NCI-H1417 (cell line): ENCODE measurements at places on chromosomes 6 and 20.
A peak's percentile ranks its signal among the peaks of the same experiment; 100 is the strongest.

GRCh38 chr6:136037876-136038460 lies 186.5 kb downstream of the PDE7B start:
- no peak for DNase-seq

GRCh38 chr6:157867981-157868380 lies 44.9 kb downstream of the SNX9 start:
- DNase-seq, result no peak

DNA sequence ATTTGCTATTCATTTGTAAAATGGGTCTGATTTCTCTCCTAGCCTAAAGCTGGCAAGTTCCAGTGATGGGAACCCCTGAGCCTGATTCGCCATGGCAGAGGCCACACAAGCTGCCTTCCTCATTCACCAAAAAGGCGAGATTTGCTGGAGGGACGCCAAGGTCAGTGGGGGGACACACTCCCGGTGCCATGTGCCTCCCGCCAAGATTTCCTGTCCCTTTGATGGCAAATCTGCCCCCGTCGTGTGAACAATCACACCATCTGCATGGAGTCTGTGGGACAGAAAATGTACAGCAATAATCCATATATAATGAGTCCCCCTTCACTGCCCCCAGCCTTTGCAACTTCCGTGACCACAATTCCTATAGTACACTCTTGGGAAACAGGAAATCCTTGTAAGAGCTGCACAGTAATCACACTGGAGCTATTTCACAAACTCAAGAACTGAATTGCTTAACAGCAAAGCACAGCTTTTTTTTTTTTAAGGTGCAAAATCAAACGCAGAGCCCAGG lies 15.7 kb upstream of the IGF2R start:
- no peak for DNase-seq

DNA sequence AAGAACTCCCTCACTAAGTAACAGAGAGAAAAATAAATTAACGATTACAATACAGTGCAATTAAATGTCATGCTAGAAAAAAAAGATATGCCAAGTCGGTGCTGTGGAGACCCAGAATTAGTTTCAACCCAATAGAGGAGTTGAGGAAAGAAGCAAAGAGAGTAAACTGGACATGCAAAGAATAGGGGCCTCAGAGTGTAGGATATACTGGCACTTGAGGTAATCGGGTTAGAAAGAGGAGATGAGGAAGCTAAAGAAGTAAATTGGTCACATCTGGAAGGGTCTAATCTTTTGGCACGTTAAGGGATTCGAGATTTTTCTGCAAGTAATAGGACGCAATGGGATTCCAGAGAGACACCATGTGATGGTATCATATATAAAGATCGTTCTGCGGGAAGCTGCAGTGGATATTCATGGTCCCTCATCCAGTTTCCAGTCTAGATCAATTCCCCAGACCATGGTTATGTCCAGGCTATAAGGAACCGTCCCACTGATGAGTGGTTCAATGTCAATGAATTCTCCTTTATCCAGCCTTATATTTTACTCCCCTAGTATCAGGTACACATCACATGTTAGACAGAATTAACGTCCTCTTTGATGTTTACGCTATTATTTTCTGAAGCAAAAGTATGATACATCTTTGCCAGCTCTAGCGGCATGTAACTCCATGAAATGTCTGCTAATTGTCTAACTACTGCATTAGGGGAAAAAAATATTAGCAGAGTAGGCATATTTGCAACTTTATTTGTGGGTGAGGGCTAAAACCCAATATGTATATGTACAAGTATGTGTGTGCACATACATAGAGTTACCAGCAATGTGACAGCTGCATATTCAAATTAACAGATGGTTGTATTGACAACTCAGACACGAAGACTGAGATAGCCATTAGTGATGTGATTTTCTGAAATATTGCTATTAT lies 1.1 kb upstream of the TBC1D32 start:
- DNase-seq, result peak; percentile 62

DNA sequence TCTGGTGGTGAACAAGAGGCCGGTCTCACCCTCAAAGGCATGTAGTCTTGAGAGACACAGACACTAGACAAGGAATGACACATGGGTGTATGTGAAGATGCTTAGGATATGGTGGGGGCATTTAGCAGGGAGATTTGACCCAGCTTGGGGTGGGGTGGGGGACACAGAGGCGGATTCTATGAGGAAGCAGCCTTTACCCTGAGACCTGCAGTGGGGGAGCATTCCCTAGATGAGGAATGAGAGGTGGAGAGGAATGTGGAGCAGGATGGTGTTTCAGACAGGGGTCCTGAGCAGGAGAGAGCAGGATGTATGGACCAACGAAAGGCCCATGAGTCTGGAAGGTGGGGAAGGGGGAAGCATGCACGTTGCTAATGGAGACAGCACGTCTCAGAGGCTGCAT lies 57.8 kb downstream of the PHACTR3 start:
- no peak for DNase-seq

DNA sequence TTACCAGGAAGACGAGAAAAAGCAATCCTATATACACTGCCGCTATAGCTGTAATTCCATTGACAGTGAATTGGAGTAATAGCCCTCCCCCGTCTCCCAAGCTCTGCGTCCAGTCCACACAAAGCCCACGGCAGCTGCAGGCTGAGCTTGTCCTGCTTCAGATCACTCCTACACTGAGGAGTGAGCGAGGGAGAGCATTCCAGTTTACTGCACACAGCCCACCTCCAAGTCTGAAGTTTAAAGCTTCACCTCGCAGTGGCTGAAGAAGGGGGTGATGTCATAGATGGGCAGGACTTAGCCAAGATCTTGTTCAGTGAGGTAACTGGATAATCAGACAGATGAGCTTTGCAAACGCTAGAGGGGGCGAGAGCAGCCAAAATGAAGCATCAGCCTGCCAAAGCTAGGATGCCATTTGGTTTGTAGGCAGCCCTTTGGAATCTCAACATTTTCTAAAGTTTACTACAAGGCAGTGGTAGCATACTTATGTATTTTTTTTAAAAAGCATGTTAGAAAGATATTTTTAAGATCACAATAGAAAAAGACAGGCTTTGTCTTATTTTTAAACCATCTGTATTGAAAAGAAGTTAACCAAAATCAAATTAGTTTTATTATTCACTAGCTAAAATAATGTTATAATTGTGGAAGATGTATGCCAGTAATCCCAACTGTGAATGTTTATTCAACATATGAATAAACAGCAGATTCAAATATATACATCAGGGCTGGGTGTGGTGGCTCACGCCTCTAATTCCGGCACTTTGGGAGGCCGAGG lies at the start of gene FLRT3:
Gene FLRT3, minus strand, starts transcription at position 213 of the 772 bp plus-strand sequence. CDS start 10,106 bp downstream, outside the sequence.
- DNase-seq, result peak; percentile 66

DNA sequence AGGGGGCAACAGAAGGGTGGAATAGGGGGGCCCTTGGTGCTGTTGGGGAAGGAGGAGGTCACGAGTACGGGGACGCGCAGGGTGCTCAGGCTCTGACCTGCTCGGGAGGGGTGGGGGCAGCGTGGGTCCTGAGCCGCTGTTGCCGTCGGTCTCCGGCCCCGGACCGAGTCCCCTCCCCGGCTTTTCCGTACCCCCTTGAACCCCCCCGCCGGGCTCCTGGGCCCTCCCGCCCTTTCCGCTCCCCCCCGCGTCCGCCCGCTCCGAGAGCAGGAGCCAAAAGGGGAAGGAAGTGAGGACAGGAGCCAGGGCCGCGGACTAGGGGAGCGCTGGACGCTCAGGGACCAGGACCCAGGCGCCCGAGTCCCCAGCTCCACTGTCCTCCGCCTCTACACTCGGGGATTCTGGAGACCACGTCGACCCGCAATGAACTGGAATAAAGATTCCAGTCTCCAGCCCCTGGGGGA lies at the start of gene RGL2:
Gene RGL2, minus strand, starts transcription at position 170 of the 464 bp plus-strand sequence. CDS start 332 bp downstream, outside the sequence.
- peak; percentile 82 for DNase-seq

GRCh38 chr6:69022993-69023392 lies 387.9 kb downstream of the ADGRB3 start:
- DNase-seq, result no peak

GRCh38 chr20:62782149-62782892 lies 14.0 kb upstream of the MRGBP start:
- no peak for DNase-seq

DNA sequence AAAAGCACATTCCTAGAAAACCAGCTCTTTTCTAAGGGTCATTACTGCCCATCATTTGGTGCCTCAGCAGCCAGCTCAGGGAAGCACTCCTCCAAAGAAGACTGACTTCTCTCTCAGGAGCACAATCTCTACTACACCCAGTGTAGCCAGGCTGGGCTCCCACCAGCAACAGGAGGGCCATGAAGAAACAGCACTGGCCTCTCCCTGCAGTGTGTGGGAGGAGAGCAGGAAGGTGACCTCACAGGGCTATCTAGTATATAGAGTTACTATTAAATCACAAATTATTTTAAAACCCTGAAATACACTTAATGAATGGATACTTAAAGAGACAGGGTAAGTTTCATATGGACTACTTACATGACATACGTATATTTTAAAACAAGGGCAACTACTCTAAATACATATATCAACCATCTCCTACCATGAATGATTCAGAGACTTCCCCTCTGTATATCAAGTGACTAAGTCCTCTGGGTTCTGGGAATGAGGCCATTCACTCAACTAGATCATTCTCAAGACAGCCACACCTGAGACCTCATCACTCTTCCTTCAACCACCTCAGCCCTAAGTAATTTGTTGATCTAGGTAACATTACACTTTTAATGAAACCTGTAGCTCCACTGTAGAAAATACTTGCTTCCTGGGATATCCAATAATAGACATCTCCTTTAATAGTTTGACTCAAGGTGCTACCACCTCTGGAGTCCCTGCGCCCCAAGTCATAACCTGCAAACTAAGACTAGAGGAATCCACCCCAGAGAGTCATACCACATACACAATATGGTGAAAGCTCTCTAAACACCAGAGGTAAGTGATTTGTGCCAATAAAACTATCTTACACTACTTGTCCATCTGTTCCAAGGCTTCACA lies 25.2 kb downstream of the TBX18 start:
- no peak for DNase-seq

- DNase-seq, result no peak
Observed at GRCh38 chr6:152458648-152459644, 178.2 kb downstream of the SYNE1 start.

- no peak for DNase-seq
Observed at GRCh38 chr6:8335381-8335780, 100.0 kb downstream of the SLC35B3 start.

- no peak for DNase-seq
Observed at GRCh38 chr6:73556836-73557235, 36.0 kb upstream of the EEF1A1 start.

- no peak for DNase-seq
Observed at GRCh38 chr6:111813237-111813636, 60.0 kb downstream of the FYN start.

DNA sequence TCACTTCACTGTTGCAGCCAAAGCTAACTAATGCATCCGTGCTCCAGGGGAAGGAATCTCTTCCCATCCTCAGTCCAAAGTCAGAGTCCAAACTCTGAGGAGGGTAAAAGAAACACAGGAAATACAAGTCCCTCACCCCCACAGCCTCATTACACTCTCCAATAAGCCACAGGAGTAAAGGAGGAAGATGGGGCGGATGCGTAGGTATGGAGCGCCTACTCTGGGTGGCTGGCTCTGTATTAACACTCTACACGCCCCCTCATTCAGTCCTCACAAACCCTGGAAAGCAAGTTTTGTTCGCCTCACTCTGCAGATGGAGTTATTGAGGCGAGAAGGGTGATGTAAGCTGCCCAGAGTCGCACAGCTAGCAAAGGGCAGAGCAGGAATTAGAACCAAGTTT lies 242.9 kb downstream of the NRN1 start:
- no peak for DNase-seq

GRCh38 chr6:106764353-106764980 lies 135.1 kb downstream of the QRSL1 start:
- DNase-seq, result no peak

DNA sequence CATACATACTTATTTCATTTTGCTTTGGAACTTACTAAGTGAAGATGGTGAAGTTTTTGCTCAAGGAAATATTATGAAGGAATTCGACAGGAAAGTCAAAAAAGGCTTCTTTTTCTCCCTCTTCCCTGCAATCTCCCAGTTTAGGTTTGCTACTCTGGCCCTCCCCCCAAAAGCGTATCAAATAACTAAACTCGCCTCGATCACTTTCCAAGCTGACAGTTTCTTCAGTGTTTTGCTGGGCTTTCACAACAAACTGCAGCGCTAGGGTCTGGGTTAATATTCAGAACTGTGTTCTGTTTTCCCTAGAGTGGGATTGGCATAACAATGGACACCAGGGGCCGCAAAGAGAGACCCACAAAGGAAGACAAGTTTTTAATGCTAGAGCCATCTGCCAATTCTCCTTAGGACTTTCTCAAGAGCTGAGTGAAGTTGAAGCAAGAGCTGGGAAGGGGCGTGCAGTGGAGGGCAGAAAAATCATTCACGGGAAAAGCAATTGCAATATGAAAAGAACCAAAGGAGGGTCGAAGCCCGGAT lies 57.8 kb downstream of the ATP9A start:
- no peak for DNase-seq

DNA sequence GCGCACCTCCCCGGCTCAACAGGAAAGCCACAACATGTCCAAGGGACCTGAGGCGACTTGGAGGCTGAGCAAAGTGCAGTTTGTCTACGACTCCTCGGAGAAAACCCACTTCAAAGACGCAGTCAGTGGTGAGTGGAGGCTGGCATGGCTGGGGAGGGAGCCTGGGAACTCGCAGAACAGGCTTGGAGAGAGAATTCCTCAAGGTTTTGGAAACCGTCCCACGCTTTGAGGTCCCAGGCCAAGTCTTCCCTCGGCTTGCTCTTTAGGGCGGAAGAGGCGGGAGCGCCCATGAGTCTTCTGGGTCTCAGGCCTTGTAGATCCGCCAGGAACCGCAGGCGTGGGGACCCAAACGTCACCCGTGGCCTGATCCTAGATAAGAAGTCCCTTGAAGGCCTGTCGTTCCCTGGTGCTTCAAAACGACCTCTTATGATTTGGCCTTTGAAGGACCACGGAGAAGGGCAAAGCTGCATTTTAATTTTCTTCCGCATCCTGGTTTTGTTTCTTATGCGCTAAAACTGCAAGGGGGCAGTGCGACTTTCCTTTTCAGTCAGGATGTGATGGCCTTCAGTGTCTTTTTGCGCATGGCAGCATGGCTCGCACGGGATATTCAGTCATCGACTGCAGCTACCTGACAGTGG lies 2.0 kb downstream of the LAMP5 start:
- DNase-seq, result no peak

DNA sequence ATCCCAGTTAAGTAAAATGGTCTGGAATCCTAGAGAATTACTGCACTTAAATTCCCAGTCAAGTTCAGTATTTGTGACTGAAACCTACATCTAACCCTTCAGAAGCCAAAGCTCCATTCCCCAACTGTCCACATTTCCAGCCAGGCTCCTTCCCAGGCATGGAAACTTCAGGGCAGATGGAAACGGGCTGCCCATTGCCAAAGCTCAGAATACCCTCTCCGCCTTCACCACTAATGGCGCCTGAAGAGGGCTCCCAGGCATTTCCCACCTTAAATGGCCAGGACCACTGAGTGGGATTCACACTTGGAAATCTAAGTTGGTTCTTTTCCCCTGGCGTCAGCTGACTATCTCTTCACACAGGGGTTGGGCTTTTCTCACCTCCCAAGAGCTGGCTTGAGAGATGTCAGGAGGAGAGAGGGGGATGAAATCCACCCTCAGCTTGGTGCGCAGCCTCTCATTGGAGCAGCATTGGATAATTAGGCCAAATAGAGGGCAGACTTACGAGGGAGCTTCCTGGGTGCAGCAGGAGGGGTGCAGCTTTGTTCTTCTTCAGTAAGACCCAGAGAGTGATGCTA lies 82.9 kb downstream of the ANKRD60 start:
- no peak for DNase-seq
